Nephron progenitor cell (in vitro differentiated cells): ENCODE measurements at places on chromosomes 12 and 14.

DNA sequence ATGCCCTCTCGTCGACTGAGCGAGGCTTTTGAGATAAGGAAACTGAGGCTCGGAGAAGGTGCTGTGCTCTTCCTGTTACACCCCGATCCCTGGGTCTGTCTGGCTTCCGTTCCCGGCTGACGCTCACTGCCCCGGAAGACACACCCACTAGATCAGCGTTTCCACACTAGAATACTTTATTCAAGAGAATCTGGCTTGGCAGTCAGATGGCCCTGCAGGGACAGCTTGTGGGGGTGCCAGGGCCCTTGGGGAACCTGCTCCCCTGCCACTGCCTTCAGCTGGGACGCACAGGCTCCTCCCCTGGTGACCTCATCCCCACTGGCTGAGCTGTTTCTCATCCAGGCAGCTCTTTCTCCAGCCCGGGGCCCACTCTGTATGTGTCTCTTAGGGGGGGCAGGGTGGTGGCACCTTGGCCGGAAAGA is 13.7 kb downstream of the PGF start:
- DNase-seq: no peak

DNA sequence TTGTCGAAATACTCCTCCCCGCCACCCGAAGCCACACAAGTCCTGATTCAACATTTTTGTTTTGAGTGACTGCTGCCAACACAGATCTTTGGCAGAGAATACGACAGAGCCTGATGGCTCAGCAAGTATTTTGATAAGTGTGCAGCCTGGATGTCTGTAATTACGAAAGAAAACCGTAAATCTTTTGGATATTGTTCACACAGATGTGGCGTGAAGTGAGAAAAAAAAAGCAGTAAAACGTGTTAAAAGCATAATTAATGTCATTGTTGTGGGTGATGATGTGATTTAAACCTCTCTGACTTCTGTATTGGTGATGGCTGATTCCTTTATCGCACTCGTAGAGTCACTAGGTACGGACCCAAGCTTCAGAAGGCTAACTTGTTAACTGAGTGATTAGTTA is 98.7 kb downstream of the PHETA1 start:
- DNase-seq: no peak

GRCh38 chr12:14567351-14568162 is at the start of gene PLBD1:
Gene PLBD1, minus strand, starts transcription at chr12:14567883. Its CDS starts 187 bp downstream, at chr12:14567696.
- peak; percentile 61 for DNase-seq

DNA sequence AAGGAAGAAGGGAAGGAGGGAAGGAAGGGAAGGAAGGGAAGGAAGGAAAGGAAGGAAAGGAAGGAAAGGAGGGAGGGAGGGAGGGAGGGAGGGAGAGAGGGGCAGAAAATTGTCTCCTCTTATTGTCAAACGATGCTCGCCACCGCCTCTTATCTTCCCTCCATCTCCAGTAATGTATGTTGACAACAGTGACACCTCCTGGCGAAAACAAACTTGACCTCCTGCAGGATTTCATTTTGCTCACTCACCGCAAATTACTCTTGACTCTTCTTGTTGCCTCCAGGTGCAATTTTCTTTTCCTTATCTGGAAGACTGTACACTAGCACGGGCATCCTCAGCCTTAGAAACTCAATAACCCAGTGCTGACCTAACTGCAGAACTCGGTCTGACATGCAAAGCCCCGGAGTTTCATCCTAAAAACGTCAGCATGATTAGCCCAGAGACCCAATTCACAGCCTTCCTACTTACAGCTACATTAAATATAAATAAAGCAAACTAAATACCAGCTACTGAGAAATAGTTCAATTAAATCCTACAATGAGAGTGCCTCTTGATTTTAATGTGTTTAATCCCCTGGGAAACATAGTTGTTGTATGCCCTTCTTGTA is 512.4 kb upstream of the TMPO start:
- DNase-seq: peak; percentile 66

DNA sequence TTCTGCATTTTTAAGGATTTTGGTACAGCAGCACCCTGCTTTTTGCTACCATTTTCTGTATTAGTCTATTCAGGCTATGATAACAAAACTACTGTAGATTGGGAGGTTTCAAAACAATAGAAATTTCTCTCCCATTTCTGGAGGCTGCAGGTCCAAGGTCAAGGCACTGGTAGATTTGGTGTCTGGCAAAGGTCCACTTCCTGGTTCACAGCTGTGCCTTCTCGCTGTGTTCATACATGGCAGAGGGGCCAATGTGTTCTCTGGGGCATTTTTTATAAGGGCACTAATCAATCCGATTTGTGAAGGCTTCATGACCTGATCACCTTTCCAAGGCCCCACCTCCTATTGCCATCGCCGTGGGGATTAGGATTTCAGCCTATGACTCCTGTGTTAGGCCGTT is 268.1 kb upstream of the RTL1 start:
- no peak for DNase-seq

- DNase-seq: no peak
These were observed 875.2 kb downstream of the FLRT2 start for GRCh38 chr14:86404989-86405649.

DNA sequence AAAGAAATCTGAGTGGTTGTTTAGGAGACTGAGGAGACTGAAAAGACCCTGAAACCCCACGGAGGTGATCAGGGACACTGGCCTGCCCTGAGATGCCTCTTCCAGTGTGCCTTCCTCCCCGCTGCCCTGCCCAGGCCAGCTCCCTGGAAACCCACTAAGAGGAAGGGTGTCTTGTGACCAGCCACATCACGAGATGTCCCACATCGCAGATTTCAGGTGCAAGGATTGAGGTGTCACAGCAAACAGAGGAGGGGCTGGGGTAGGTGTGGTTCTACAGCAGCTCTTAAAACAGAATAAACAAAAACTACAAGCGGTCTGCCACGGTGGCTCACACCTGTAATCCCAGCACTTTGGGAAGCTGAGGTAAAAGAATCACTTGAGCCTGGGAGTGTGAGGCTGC is 184.3 kb upstream of the C14orf180 start:
- DNase-seq: no peak

- no peak for DNase-seq
These were observed 94.3 kb downstream of the RIMBP2 start for GRCh38 chr12:130621696-130622298.
